ENCODE measurements at places on chromosomes 16 and 17. TPM values are rescaled to one million over a fixed set of nuclear protein-coding genes. Genes with fewer than 3 reads are reported as not detected.

DNA sequence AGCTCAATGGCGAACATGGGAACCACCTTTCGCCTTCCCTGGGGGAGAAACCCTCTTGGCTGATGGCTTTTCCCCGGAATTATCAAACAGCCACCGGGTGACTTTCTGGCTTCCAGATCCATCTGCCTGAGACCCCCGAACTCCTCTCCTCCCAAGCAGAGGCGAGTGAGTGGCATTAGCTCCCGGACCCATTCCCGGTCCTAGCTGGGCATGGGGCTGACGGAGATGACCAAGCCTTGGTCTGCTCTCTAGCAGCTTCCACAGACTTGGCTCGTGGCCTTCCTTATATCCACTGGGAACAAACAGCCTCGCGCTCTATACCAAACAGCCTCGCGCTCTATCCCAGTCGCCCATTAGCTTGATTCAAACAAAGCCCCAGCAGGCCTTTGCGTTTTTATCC is 62.4 kb downstream of the CCDC182 start:
- no peaks in the 10 kb centered on the region for H3K4me1 ChIP-seq
- H3K27ac ChIP-seq, result no peak overlapping the region
- DNase-seq, result no peak
- H3K4me3 ChIP-seq, result no peak overlapping the region

Gene HES7
- total RNA-seq, result 4.0 TPM

DNA sequence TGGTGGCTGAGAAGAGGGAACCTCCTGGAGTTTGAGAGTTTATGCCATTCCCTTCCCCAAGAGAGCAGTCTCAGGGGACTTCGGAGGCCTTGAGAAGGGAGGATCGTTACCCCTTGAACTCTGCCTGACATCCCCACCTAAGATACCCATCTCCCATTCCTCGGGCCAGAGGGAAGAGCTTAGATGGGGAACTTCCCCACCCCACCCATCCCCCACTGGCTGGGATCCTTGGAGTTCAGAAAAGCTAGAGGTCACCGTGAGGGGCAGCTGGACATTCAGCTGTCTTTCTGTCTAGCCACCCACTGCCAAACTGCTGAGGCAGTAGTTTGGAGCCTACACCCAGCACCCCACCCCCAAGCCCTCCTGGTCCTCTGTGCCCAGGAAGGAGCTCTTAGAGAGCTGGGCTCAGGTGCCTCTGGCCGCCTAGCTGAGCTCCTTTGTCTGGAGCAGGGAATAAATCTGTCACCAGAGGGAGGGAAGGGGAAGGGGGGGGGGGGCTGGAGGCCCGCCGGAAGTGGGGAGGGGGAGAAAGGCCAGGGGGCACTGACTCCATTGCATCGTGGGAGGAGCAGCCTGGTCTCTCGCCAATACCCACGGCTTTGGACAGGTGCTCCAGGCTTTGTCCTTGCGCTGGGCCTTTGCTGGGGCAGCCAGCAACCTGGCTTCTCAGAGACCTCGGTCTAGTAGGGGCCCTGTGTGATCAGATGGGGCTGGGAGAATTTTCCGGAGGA is 1.0 kb downstream of the HSD11B2 start:
- H3K27me3 ChIP-seq, result no peaks in the 10 kb centered on the region
- H3K4me3 ChIP-seq, result peak overlapping the region; percentile 28
- no peak for DNase-seq

DNA sequence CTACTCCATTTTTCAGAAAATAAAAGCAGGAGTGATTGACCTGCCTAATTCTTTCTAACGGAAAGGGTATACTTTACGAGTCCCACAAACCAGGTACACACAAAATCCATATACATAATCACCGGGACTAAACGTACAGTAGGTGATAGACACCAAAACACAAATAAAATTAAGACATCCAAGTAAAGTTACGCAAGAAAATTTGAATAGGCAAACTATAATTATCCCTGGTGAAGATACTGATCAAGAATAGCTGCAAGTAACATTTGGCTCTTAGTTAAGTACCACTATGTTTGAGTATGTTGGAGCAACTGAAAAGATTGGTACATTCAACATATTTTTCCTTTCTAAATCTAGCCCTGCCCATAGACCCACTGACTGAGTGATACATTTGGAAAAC is 1.7 kb downstream of the HELZ start:
- H3K27me3 ChIP-seq, result no peaks in the 10 kb centered on the region
- peaks cover 9% of the 10 kb centered on the region for H3K36me3 ChIP-seq
- no peak overlapping the region for H3K27ac ChIP-seq
- DNase-seq, result no peak
- peak overlapping the region; percentile 87 for H3K4me3 ChIP-seq

Gene NUBP1
- total RNA-seq, result 27.5 TPM

GRCh38 chr16:50696126-50696525 is 2.7 kb downstream of the NOD2 start:
- H3K27me3 ChIP-seq, result no peaks in the 10 kb centered on the region
- H3K4me1 ChIP-seq, result no peaks in the 10 kb centered on the region
- no peak overlapping the region for H3K27ac ChIP-seq
- H3K36me3 ChIP-seq, result no peaks in the 10 kb centered on the region
- no peak for DNase-seq

DNA sequence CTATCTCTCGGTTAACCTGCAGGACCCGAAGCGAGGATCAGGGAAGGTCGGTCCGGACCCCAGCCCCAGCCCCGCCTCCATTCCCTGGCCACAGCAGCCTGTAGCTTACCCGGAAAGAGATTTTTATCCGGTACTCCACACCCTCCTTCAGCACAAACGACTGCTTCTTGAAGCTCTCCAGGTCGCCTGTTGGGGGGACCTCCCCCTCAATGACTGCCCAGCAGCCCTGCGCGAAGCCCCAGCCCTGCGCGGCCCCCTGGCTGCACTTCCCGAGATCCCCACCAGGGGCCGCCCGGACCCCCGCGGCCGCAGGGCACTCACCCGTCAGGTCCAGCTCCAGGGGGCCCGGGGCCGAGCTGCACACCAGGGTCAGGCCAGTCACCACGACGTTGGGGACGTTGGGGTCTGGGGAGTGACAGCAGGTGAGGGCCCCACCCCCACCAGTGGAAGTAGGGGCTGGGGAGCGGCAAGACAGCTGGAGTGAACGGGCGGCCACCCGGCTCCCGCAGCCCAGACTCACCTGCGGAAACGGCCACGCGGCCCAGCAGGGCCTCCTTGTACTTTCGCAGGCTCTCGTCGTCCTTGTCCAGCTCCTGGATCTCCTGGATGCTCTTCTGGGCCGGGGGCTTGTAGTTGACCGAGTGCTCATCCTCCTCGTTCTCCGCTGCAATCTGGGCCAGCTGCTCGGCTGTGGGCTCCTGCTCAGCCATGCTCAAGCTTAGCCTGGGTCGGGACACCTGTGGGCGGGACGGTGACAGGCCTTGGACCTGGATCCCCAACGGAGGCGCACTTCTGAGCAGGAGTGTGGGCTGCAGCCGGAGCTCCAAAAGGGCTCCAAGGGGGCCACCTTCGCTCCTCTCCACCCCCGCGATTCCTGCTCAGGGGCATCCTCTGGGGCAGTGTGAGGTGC is 1.7 kb downstream of the ARHGDIA start:
- peak overlapping the region; percentile 98 for H3K27ac ChIP-seq
- peaks cover 9% of the 10 kb centered on the region for H3K36me3 ChIP-seq
- no peaks in the 10 kb centered on the region for H3K27me3 ChIP-seq
- DNase-seq, result no peak

DNA sequence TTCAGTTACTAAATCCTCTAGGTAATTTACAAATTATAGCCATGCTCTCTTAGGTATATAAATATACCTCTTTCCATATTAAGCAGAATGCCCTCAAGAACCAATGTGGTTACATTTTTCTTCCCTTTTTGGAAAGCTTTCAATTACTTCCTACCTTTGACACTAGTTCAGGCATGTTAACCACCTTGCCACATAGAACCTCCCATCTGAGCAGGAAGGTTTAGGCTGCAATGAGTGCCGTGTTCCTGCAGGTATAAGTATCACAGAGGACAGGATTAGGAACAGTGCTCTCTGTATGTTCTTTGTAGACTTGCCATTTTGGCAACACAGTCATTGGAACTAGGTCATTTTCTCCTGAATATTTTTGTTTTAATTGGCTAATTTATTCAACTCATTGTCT is 20.1 kb downstream of the KRT25 start:
- H3K27me3 ChIP-seq, result peaks cover 11% of the 10 kb centered on the region
- no peaks in the 10 kb centered on the region for H3K36me3 ChIP-seq
- H3K4me1 ChIP-seq, result no peaks in the 10 kb centered on the region
- no peak overlapping the region for H3K27ac ChIP-seq
- H3K4me3 ChIP-seq, result no peak overlapping the region

Gene CEMP1
- total RNA-seq, result not detected

GRCh38 chr16:81590714-81591544 is 146.3 kb downstream of the CMIP start:
- H3K27ac ChIP-seq, result no peak overlapping the region
- no peaks in the 10 kb centered on the region for H3K36me3 ChIP-seq
- DNase-seq, result no peak

GRCh38 chr16:81595629-81596292 is 151.2 kb downstream of the CMIP start:
- H3K36me3 ChIP-seq, result no peaks in the 10 kb centered on the region
- H3K27me3 ChIP-seq, result no peaks in the 10 kb centered on the region
- H3K27ac ChIP-seq, result no peak overlapping the region
- H3K4me1 ChIP-seq, result peaks cover 22% of the 10 kb centered on the region
- no peak overlapping the region for H3K4me3 ChIP-seq

GRCh38 chr17:41959336-41960095 is 7.1 kb upstream of the CNP start:
- peaks cover 3% of the 10 kb centered on the region for H3K4me1 ChIP-seq
- H3K36me3 ChIP-seq, result no peaks in the 10 kb centered on the region
- no peak for DNase-seq
- no peak overlapping the region for H3K4me3 ChIP-seq
- H3K27me3 ChIP-seq, result no peaks in the 10 kb centered on the region

GRCh38 chr16:35631261-35631945 is 2172.0 kb downstream of the TP53TG3F start:
- H3K4me1 ChIP-seq, result no peaks in the 10 kb centered on the region
- H3K27ac ChIP-seq, result no peak overlapping the region
- no peak for DNase-seq
- H3K27me3 ChIP-seq, result no peaks in the 10 kb centered on the region
- H3K4me3 ChIP-seq, result no peak overlapping the region

Gene HEATR9
- not detected for total RNA-seq

Gene RDM1
- total RNA-seq, result 5.5 TPM

Gene HLF
- total RNA-seq, result 0.13 TPM

GRCh38 chr17:34913001-34913400 is 48.3 kb downstream of the CCT6B start:
- H3K36me3 ChIP-seq, result no peaks in the 10 kb centered on the region
- H3K4me1 ChIP-seq, result no peaks in the 10 kb centered on the region
- H3K27ac ChIP-seq, result no peak overlapping the region
- H3K4me3 ChIP-seq, result no peak overlapping the region
- no peaks in the 10 kb centered on the region for H3K27me3 ChIP-seq

Gene ABCC6
- 2.9 TPM for total RNA-seq

Gene WFDC1
- total RNA-seq, result not detected

- H3K27ac ChIP-seq, result no peak overlapping the region
- no peak for DNase-seq
- H3K27me3 ChIP-seq, result no peaks in the 10 kb centered on the region
- no peaks in the 10 kb centered on the region for H3K36me3 ChIP-seq
- H3K4me1 ChIP-seq, result no peaks in the 10 kb centered on the region
- H3K4me3 ChIP-seq, result no peak overlapping the region
Observed at GRCh38 chr17:43737722-43738121, 20.9 kb downstream of the SOST start.

Gene AURKB
- 85.8 TPM for total RNA-seq

DNA sequence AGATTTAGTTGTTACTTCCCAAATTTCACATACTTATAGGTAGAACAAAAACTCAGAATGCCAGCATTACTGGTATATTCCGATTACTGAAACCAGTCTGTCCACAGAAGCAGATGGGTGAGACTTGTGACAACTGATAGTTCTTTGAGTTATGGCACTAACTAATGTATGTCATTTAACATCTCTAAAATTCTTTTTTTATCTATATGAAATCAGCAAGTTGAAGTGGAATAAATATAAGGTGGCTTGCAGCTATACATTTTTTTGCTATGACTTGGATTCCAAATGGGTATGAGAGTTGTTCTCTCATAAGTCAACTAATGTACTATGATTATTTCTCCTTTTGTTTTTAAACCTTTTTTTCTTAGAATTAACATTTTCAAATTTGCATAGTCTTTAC is 69.1 kb downstream of the VMP1 start:
- no peak for DNase-seq
- H3K27me3 ChIP-seq, result no peaks in the 10 kb centered on the region
- H3K27ac ChIP-seq, result peak overlapping the region; percentile 100
- H3K4me3 ChIP-seq, result no peak overlapping the region

Gene STH
- total RNA-seq, result not detected

DNA sequence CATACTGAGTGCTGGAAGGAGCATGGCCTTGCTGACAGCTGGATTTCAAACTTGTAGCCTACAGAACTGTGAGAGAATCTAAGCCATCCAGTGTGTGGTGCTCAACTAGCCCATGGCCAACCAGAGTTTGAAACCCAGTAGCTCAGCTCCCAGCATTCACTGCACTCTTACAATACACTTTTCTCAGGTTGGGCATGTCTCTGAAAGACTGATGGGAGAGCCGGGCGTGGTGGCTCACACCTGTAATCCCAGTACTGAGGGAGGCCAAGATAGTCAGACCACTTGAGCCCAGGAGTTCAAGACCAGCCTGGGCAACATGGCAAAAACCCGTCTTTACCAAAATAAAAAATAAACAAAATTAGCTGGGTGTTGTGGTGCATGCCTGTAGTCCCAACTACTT is 3.8 kb downstream of the CPNE2 start:
- H3K4me1 ChIP-seq, result peaks cover 8% of the 10 kb centered on the region
- no peaks in the 10 kb centered on the region for H3K27me3 ChIP-seq
- no peak overlapping the region for H3K4me3 ChIP-seq
- H3K27ac ChIP-seq, result no peak overlapping the region

DNA sequence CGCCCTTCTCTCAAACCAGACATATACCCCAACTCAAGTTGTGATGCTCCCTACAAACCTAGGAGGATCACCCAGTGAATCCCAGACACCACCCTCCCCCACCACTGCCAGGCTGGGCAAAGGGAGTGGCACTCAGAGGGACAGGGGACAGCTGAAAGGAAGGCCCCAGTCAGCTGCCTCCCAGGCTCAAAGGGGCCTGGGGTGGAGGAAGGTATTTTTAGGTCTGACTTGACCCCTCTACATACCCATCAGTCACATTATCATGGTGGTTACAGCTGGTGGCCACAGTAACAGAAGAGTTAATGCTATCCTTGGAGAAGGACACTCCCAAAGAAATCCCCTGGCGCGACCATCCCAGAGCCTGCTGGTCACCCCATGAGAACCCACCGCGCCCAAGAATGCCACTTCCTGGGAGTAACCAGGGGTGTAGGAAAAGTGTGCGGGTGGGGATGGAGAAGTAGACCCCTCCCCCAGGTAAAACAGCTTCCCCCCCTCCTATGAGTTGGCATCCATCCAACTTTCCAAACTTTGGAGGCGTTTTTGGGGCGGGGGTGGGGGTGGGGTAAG is 1.1 kb downstream of the CACNB1 start:
- peak overlapping the region; percentile 68 for H3K4me3 ChIP-seq
- H3K27me3 ChIP-seq, result no peaks in the 10 kb centered on the region
- peaks cover 6% of the 10 kb centered on the region for H3K36me3 ChIP-seq
- peak overlapping the region; percentile 72 for H3K27ac ChIP-seq

Gene REXO5
- total RNA-seq, result 13.6 TPM

Gene SCO1
- total RNA-seq, result 28.0 TPM

- no peak for DNase-seq
- H3K27me3 ChIP-seq, result no peaks in the 10 kb centered on the region
- H3K36me3 ChIP-seq, result no peaks in the 10 kb centered on the region
- H3K4me3 ChIP-seq, result no peak overlapping the region
- H3K27ac ChIP-seq, result no peak overlapping the region
Observed at GRCh38 chr16:67648088-67648763, 3.3 kb downstream of the CARMIL2 start.

- no peak overlapping the region for H3K27ac ChIP-seq
- H3K4me3 ChIP-seq, result no peak overlapping the region
- no peaks in the 10 kb centered on the region for H3K36me3 ChIP-seq
- no peak for DNase-seq
- H3K4me1 ChIP-seq, result no peaks in the 10 kb centered on the region
- H3K27me3 ChIP-seq, result peaks cover 15% of the 10 kb centered on the region
Observed at GRCh38 chr17:41178341-41178740, 320 bp upstream of the KRTAP4-2 start.

Gene MRPL12
- total RNA-seq, result 157 TPM

Measured in Panc1 (cell line).